Epithelial cell of proximal tubule (primary cell): ENCODE measurements at places on chromosomes 11 and 22. TPM values are rescaled to one million over a fixed set of nuclear protein-coding genes. Genes with fewer than 3 reads are reported as not detected.

ABTB2 gene
- 14.1 and 17.6 TPM in 2 replicates for total RNA-seq

RIMBP3B gene
- total RNA-seq: 0.29 TPM in 1 of 2 replicates, not detected in the other

GRCh38 chr11:126989942-126990715 is 10.4 kb downstream of the KIRREL3 start:
- DNase-seq: no peak

- peak; percentile 18 for DNase-seq
These were observed at the start of gene APOBEC3C for GRCh38 chr22:39013942-39014722. Gene APOBEC3C (plus strand): TSS chr22:39014257. CDS start chr22:39014363, 106 bp downstream.

DNA sequence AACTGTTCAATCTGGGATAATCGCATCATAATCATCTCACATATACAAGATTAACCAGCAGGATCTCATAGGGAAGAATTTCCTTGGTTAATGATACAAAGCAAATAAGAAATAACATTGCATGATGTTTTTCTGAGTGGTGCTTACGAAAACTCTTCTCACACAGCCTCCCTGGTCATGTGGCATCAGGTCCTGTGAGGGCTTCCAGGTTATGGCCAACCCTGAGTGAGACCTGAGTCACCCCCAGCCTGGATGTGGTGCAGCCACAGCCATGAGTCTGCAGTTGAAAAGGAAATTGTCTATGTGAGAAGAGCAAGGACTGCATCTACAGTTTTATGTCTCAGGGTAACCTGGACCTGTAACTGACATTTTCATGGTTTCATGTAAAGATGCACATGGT is 90.5 kb upstream of the XKR3 start:
- peak; percentile 25 for DNase-seq

DNA sequence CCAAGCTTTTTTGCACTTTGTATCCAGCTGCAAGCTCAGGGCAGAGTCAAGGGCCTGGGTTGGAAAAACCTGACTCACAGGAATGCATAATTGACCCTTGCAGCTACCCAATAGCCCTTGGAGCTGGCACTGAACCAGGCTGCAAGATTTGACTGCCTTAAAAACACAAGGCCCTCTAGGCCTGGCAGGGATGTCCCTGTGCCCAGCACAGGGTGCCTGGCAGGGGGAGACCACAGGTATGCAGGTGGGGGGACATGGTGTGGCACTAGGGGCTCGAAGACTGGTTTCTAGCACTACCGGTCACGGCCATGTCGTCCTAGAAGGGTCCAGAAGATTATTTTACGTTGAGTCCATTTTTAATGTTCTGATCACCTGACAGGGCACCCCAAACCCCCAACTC is 30.2 kb downstream of the SBF1 start:
- DNase-seq: peak; percentile 44

CRYBB2 gene
- 0.14 TPM in 1 of 2 replicates, not detected in the other for total RNA-seq

DNA sequence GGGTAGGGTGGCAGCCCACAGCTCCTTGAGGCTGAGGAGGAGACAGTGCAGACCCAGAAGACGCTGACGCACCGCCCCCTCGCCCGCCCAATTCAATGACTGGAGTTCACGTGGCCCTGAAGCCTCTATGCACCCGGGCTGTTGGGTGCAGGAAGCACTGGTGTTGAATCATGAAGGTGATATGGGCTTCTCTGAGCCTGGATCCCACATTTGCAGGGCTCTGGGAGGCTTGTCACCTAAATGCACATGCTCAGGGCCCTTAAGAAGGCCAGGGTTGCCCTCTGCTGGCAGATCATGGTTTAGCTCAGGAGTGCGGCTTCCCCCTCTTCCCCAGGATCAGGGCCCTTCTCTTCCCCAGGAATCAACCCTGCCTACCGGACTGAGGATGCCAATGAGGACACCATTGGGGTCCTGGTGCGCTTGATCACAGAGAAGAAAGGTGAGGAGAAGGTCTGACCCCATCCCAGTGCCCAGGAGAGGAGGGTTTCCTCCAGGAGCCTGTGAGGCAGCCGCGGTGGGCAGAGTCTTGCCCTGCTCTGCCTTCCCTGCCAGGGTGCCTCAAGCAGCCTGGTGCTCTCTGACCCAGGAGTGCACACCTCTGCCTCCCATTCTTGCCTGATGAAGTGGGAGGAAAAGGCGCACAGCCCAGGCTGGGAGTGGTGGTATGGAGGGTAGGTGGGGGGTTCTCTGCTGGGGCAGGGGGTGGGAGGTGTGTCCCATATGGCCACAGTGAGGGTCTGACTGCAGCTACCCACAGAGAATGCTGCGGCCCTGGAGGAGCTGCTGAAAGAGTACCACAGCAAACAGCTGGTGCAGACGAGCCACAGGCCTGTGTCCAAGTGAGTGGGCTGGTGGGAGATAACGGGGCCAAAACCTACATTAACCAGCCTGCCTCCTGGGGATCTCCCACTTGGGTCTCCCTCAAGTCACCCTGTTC is 17.5 kb downstream of the RELT start:
- no peak for DNase-seq
